ENCODE measurements at places on chromosomes 11 and 22.

DNA sequence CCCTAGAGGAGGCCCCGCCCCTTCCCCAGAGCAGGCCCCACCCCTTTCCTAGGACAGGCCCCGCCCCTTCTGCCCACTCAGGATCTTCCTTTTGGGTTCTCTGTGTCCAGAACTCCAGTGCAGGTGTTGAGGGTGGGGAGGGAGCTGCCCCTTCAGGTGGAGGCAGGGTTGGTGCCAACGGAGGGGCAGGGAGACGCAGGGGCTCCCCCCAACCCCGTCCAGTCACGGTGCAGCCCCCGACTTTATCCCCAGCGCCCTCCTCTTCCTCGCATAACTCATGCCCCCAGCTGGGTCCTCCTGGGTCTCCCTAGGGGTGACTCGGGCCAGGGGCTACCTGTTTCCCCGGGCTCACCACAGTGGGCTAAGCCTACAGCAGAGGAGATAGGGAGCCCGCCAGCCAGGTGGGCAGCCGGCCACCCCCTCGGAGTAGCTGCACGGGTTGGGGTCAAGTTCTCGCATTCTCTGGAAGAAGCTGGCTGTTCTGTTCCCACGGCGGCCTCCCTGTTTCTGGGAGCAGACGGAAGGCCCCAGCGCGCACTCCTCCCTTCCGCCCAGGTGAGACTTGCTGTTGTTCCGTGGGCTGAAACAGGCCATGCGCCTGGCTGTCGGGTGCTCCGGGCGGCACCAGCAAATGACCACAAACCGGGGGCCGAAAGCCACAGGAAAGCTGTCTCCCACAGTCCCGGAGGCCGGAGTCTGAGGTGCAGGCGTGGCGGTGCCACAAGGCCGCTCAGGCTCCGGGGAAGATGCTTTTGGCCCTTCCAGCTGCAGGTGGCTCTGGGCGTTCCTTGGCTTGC is 38.9 kb downstream of the MUC2 start:
- DNase-seq = no peak

- DNase-seq = no peak
Observed at GRCh38 chr11:35563484-35564244, 38.2 kb upstream of the PAMR1 start.

GRCh38 chr11:283405-284104 is 5.3 kb downstream of the NLRP6 start:
- no peak for DNase-seq

DNA sequence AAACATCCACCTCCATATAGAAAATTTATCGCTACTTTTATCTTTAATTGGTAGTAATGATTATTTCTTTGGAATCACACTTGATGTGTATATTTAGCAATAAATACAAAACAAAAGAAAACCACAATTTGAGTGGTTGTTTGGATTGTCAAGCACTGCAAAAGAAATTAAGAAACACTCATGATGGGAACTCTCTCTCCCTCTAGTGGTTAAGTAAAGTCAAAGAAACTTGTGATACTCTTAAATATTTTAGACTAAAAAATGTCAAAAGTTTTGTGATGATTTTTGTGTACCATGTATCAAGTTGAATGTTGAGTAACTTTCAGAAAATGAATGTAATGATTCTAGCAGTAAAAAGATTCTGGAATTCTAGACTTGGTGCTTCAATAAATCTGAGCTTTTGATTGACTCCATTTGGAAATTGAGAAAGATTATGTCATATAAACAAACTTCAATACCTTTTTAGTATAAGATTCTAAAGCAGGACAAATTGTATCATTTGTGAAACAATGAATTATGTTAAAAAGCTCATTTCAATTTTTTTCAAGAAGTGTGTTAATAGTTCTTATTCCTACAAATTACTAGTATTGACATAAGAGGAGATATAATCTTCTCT is 20.8 kb downstream of the MUC15 start:
- DNase-seq = no peak

DNA sequence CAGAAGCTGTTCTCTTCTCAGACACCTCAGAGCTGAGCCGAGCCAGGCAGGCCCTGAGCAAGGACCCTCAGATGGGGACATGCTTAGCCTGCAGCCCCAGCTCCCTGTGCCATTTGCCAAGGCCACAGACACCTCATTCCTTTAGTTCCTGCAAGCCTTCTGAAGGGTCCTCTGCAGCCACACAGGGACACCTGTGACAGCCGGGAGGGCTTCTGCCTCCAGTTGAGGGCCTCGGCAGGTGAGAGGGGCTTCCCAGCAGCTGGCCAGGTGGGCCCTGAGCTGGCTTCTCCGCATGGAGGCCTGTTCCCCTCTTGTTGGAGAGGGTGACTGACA is 18.2 kb downstream of the INCENP start:
- no peak for DNase-seq

- no peak for DNase-seq
Observed at GRCh38 chr11:121898903-121899302, 217.1 kb downstream of the BLID start.

GRCh38 chr11:1514336-1515061 is 27.9 kb upstream of the MOB2 start:
- DNase-seq = no peak

DNA sequence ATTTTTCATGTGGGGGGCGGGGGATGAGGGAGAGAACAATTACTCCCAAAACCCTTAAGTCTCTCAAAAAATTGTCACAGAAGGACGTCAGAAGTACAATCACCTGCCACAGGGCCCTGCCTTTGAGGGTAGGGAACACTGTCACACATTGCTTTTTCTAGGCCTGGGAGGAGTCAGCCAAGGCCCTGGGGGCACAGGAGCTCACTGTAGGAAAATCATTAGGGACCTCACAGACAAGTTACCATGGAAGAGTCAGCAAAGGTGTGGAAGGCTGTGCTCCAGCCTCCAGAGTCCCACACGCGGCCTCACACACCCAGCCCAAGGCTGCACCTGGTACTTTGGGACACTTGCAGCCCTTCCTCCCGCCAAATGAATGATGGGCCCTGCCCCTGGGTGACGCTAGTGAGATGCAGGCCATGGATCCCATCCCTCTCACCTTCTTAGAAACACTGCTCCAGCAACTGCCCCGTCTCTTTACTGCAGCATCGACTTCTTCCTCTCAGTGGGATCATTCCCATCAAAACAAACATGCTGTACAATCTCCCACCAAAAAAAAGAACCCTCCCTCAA is 3.3 kb downstream of the PLEKHA7 start:
- DNase-seq = no peak

GRCh38 chr11:64571050-64571409 is 20.0 kb upstream of the SLC22A12 start:
- no peak for DNase-seq

DNA sequence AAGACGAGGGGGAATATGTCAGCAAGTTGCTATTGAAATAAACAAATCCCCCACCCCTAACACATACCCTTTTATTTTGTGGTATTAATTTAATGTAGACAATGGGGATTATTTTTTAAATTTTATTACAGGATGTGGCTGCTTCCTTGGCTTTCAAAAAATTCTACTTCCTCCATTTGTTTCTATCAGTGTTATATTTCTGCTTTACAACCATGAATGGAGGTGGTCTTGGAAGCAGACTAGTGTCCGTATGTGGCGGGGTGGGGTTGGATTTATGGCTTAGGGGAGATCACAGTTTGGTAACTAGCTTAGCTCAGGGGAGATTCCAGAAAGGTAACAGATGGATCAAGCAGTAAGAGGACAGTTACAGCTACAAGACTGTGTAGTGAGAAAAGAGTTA is 39.3 kb upstream of the PICALM start:
- no peak for DNase-seq

Data from AML-193 (cell line).